ENCODE measurements at places on chromosomes 2 and 18. TPM values are rescaled to one million over a fixed set of nuclear protein-coding genes. Genes with fewer than 3 reads are reported as not detected.

GRCh38 chr2:133266041-133266925 is 302.0 kb downstream of the NCKAP5 start:
- no peak for DNase-seq

DNA sequence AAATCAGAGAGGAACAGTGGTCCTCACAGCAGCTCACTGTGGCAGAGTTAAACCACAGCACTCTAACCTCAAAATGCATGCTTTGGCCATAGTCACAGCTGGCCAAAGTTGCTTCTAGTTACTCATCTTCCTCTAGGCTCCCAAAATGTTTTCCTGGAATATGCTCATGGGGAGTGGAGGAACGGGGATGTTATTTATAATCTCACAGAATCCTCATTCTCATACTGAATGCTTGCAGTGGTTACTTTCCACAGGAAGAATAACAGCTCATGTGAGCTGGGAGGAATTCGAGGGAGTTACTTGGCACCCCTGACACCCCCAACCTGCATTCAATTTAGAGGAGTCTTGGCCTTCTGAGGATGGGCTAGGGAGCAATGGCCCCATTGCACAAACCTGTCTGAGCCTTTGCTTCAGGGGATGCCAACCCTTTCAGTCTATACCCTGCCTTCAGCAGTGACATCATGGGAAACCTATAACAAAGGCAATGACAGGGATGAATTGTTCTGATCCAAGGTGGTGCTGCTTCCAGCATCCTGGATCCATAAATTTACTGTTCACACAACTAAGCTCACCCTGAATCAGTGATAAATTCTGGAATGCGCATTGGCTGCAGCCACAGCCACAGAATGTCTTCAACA is 22.4 kb upstream of the CCBE1 start:
- no peak for DNase-seq

The CRYBA2 gene
- total RNA-seq: not detected

DNA sequence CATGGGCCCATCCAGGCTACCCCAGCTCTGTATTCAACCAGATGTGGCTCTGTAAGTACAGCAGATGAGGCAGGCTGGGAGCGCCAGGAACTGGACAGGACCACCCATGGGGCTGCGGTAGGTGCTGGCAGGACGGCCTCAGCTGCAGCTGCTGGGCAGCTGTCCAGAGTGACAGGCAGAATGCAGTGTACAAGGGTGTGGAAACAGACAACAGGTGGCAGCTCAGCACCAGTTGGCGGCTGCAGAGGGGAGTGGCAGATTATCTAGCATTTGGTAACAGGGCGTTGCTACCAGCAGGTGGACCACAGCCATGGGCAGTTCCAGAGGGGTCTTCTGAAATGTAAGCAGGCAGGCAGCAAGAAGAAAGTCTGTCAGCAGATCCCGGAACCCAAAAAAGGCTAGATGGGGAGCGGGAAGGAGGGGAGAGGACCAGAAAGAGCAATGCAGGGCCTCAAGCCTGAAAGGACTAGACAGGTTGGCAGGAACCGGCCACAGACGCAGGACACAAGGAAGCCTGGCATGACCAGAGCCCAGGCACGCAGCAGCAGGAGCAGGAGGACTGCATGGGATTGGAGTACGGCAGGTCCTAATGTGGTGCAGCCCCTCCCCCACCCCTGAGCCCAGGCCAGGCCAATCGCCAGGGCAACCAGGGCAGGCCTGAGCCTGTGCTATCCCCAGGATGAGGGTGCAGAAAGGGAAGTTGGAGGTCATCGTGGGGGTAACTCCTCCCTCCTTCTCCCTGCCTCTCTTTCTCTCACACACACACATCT is 24.7 kb downstream of the PKDCC start:
- peak; percentile 86 for DNase-seq

GRCh38 chr18:25957017-25957416 is 133.4 kb downstream of the SS18 start:
- DNase-seq: no peak

The PLGLB2 gene
- total RNA-seq: 8.8 TPM

The NLRC4 gene
- 0.20 TPM for total RNA-seq
